ENCODE measurements at places on chromosomes 12 and 14.

DNA sequence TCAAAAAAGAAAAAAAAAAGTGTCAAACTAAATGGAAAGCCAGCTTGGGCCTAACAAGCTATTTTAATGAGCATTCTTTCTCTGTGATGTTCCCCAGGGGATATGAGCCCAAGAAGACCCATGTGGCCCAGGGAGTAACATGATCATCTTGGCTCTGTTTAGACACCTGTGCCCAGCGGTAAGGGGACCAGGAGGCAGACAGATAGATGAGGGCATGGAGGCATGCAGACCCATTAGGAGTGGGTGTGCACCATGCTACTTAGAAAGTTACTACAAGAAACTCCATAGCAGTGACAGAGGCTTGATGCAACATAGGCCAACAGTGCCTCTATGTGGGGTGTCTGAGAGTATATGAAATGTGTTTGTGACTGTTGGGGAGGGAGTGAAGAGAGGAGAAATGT lies 3.1 kb upstream of the CREBL2 start:
- DNase-seq, result no peak

- no peak for DNase-seq
Measured at GRCh38 chr12:94297876-94298505, 149.6 kb downstream of the PLXNC1 start.

DNA sequence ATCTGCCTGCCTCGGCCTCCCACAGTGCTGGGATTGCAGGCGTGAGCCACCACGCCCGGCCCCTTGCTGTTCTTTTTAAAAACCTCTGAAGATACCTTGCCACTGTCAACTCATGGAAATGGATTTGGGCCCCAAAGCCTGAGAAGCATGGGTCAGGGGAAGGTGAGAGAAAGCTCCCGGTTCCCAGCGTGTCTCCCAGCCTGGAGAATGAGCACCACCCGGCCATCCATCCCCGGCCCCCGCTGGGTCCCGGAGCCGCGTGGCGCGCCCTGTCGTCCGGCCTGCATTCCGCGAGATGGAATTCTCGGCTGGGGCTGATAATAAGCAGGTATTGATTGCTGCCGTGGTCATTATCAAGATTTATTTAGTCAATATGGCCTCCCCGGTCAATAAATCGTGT lies 126.5 kb upstream of the MYL2 start:
- DNase-seq, result no peak

- DNase-seq, result no peak
Measured at GRCh38 chr12:44542716-44543115, 333.4 kb downstream of the NELL2 start.

DNA sequence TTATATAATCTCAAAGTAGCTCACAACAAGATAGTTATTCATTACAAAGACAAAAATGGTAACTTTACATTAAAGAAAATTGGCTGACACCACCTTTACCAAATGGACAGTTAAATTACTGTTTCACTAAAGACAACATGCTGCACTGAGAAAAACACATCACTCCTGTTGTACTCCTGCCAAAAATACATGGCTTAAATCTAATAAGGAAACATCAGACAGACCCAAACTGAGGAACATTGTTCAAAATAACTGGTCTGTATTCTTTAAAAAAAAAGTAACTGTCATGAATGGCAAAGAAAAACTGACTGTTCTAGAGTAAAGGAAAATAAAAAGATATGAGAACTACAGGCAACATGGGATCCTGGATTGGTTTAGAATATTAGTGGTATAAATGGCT lies 151.3 kb upstream of the DCN start:
- no peak for DNase-seq

GRCh38 chr14:72889366-72889765 lies 4.5 kb downstream of the DPF3 start:
- no peak for DNase-seq

DNA sequence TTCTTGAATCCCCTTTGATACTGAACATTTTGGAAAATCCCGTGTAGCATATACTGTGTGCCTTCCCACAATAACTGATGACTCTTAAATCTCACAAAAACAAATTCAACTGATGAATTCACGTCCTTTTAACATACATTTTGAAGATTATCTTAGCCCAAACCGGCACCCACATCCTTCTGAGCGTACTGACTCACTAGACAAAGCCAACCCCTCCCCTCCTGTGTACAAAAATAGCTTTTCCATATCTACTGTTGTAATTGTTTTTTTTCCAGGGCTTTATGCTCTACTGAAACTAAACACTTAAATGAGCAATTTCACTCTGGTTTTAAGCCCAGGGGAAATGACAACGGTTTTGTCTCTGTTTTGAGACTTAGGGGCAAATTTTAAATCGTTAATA lies 109.4 kb upstream of the ATF7IP start:
- peak; percentile 82 for DNase-seq

GRCh38 chr14:68182492-68182891 lies 362.9 kb downstream of the RAD51B start:
- peak; percentile 1 for DNase-seq

DNA sequence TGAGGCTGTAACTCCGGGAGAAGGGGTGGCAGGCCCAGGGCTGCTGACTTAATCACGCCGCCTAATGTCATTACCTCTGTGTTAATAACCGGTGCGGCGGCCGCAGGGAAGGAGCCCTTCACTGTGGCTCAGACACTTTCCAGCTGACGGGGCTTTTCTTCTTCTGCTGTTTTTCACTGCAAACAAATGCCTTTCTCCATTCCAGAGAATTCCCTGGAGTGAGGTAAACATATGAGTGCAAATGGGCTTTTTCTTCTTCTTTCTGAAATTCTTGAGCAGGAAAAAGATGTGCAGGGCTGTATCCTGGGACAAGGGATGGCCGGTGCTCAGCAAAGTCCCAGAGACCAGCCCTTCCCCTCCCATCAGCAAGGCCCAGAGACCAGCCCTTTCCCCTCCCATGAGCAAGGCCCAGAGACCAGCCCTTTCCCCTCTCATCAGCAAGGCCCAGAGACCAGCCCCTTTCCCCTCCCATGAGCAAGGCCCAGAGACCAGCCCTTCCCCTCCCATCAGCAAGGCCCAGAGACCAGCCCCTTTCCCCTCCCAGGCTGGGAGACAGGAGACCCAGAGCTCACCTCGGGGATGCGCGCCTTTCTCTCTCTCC lies 33.4 kb upstream of the FAM181A start:
- no peak for DNase-seq

DNA sequence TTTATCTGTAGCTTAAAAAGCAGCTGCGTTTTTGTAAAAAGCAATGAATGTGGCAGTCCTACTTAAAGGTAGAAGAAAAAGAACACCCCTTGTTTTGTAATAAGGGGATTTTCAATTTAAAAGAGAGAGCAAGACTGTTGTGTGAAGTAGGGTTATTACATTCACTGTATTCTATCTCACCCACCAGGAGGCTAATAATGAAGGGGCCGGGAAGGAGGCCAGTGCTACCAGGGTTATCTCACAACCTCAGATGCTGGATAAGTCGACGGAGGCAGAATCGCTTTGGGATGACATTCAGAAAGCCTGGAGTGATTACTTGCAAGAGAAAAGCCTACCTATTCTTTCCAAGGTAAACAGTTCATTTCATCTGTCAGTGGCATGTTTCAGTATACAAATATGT lies 97.7 kb downstream of the RMST start:
- no peak for DNase-seq

GRCh38 chr14:20732477-20732876 lies 13.2 kb upstream of the EDDM3A start:
- no peak for DNase-seq

GRCh38 chr12:24223926-24224325 lies 274.5 kb upstream of the SOX5 start:
- no peak for DNase-seq

- no peak for DNase-seq
Measured at GRCh38 chr12:69589082-69589481, 3.8 kb downstream of the CCT2 start.

GRCh38 chr14:100640471-100641273 lies 53.5 kb upstream of the BEGAIN start:
- peak; percentile 76 for DNase-seq

DNA sequence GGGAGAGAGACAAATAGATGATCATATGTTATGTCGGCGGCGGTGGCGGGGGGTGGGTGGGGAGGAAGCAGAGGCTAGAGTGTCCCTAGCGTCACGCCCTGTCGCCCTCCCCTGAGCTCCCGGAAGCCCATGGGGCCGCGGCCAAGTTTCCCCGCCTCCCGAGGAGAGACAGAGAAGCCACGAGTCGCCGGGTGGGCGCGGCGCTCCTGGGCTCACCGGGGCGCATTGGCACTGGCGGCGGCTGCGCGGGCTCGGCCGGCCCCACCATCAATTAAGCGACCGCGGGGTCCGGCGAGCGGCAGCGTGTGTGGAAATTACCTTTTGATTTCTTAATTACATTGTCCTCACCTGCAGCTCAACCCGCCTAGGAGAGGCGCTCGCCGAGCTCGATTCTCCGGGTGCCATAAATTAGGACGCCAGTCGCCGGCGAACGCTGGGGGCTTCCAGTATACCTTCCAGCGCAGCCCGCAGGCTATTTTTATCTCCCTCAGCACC lies 119.9 kb upstream of the LHX5 start:
- no peak for DNase-seq

- no peak for DNase-seq
Measured at GRCh38 chr12:89327486-89328094, 24.7 kb downstream of the DUSP6 start.

GRCh38 chr12:78672033-78672432 lies 192.5 kb upstream of the SYT1 start:
- no peak for DNase-seq

Data from CD4-positive, alpha-beta T cell treated with Interleukin-2 at 100 ng/mL for 4 hours (primary cell).